ENCODE measurements at places on chromosomes 11 and 22.
A peak's percentile ranks its signal among the peaks of the same experiment; 100 is the strongest.

GRCh38 chr22:17087498-17088131 is 2.8 kb downstream of the IL17RA start:
- no peak for DNase-seq

DNA sequence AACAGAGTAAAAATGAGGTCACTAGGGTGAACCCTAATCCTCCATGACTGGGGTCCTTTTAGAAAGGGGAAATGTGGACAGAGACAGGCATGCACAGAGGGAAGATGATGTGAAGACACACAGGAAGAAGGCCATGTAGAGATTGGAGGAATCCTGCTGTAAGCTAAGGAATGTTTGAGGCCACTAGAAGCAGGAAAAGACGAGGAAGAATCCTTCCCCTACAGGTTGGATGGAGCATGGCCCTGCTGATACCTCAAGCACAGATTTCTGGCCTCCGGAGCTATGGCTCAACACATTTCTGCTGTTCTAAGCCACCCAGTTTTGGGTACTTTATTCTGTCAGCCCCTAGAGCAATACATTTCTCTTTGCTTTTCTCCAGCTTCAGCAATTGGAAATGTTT is 486.9 kb downstream of the MIAT start:
- no peak for DNase-seq

GRCh38 chr22:29947410-29948384 is 64.7 kb downstream of the MTMR3 start:
- peak; percentile 53 for DNase-seq

- no peak for DNase-seq
Measured at GRCh38 chr11:5846701-5847100, 5.0 kb upstream of the OR52E6 start.

DNA sequence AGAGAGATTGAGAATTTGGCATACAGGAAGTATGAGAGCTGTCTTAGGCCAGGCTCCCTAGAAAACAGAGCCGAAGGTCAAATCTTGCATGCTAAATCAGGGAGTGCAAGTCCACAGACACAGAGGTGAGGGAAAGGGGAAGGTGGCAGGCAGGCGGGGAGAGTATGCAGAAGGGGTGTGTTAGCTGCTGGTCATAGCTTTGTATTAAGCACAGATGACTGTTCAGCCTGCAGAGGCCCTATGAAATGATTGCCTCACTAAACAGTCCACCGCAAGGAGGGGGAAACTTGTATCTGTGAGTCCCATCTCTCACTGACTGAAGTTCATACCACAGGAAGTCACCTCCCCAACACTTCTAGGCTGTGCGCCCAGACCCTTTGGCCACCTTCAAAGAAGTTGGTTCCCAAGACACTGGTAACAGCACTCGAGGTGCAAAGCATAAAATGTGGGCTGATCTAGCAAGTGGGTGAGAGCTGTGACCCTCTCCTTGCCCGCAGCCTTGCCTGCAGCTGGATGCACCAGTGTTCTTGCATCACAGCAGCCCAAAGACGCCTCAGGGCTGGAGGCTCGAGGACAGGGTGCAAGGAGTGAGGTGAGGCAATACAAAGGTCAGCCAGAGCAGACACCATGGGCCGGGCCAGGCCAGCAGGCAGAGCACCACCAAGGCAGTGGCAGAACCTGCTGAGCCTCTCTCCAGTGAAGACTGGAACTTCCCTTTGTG is 115.3 kb upstream of the TBCEL start:
- no peak for DNase-seq

GRCh38 chr22:41382098-41382578 is 396 bp downstream of the TEF start:
- peak; percentile 70 for DNase-seq

GRCh38 chr22:20744456-20744855 is 29.5 kb upstream of the SERPIND1 start:
- DNase-seq: no peak

- no peak for DNase-seq
Measured at GRCh38 chr11:106642331-106642730, 375.9 kb downstream of the GUCY1A2 start.

DNA sequence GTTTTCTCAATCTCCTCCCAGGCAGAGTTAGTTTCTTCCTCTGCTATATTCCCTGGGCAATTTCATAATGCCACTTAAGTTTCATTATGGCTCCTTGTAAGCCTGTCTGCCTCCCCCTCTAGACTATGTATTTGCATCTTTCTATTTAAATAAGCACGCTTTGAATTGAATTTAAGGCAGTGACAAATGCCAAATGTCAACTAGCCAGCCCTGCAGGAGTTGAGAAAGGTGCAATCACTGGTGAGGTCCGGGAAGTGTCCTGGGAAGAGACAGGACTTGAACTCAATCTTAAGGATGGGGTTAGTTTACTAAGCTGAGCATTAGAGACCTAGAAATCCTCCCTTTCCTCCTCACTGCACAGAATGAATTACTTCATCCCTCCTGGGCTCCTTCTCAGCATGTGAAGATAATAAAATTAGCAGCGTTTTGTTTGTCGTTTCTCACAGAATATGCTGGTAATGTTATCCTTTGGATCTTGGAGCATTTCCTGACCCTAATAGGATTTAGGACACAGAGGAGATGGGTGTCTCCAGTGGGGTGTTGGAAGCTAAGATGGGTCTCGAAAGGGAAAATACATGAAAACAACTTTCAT is 1.6 kb downstream of the TCP11L1 start:
- DNase-seq: no peak

GRCh38 chr22:30253205-30253852 is 6.8 kb upstream of the LIF start:
- DNase-seq: no peak

DNA sequence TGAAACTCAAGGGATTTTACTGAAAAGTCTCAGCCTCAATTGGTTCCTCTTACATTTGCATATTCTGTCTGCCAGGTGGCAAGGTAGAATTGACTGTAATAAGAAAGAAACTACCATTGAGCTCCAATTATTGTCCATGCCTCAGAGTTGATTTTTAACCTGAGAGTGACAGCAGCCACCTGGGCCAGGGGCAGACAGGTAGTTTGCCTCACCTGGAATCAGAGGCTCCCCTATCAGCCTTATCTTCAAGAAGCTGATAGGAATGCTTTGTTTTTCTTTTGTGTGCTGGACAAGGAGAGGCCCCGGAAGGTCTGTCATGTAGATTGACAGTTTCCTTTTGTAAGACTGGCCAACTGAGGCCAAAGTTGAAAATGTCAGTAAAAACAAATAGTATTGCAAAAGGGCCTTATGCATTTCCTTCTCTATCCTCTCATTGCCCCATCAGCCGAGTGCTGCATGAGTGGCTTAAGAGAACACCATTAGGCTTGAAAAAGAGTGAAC is 34.1 kb downstream of the CD44 start:
- DNase-seq: no peak

GRCh38 chr11:86014221-86014620 is 54.7 kb downstream of the PICALM start:
- DNase-seq: peak; percentile 72

DNA sequence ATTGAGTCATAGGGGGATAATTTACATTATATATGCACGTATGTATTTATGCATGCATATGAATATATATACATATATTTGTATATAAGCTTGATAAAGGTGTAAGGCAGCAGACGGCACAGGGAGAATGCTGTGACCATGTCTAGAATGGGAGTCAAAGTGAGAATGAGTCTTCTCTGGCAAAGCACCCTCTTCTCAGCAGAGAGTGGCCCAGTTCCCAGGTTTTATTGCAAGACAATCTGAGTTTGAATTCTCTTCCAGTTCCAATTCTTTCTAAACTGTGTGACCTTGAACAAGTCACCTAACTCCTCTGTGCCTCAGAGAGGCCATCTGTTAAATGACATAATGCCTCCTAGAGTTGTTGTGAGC is 13.8 kb downstream of the EHF start:
- no peak for DNase-seq

DNA sequence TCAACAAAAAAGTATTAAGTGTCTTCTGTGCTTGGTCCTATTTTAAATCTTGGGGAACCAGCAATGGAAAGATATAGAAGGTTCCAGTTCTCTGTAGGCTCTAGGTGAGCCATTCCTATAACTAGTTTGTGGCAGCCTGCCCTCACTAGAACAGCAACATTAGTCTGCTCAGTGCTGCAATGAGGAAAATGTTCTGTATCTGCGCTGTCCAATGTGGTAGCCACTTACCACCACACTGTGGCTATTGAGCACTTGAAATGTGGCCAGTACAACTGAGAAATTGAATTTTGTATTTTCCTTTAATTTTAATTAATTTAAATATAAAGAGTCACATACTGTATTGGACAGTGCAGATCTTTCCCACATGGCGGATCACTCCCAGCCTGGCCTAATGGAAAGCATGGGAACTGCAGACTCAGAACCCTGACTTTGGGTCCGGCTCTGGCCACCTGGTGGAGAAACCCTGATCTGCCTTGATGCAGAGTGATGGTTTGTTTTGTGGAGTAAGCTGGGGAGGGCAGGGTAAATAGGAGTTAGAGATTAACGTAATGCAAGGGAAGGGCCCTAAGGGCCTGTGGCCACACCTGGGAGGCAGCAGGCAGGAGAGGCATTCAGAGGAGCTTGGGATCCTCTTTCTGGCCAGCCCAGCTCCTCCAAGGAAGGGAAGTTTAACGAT is 101.0 kb downstream of the ME3 start:
- no peak for DNase-seq

GRCh38 chr22:41563051-41563711 is 2.4 kb downstream of the CSDC2 start:
- no peak for DNase-seq

- peak; percentile 10 for DNase-seq
Measured at GRCh38 chr11:95364324-95365295, 133.6 kb upstream of the SESN3 start.

DNA sequence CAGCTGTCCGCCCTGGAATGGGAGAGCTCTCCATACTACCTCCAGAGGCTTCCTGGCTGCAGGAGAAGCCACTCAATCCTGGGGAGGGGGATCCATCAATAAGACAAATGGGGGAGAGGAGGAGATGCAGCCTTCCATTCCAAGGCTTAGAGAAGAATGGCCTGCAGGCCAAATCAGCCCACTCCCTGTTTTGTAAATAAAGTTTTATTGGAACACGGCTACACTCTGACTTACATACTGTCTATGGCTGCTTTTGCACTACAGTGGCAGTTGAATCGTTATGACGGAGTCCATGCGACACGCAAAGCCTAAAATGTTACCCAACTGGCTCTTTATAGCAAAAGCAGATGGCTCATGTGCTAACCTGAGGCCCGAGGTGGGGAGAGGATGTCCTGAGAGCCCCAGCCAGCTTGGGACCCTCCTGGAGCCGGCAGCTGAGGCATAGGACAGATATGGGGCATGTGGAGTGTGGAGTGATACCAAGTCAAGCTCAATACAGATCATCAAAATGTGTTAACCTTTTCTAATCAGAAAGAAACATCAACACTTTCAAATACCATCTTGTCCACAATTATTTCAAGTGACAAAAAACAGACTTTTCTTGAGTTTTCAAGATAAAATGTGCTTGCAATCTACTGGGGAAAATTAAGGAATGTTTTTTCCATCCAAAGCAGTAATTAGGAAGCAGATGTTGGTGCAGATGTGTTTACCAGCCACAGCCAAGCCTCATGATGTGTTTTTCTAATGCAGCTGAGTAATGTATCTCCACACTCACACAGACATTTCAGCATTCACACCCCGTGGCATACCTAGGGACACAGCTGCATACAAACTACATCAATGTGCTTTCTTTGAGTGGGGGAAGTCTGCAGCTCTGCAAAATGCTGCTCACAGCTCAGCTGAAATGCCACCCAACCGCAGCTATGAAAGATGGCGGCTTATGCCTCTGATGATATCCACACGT is 181.6 kb downstream of the SHANK2 start:
- no peak for DNase-seq

DNA sequence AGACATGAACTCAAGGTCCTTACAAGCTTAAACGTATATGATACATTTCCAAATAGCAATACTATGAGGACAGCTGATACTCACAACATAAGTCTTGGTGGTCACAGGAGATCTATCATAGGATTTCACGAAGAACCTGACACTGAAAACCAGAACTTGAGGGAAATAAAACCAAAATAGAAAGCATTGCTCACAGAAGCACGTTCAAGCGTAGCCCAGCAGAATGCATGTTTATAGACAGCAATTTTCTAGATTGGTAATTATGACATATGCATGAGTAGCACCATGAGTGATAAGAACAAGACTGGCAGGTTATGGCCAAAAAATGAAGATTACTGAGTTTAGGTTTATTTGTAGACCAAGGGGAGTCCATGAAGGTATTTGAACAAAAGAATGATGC is 243.5 kb downstream of the ETS1 start:
- no peak for DNase-seq

DNA sequence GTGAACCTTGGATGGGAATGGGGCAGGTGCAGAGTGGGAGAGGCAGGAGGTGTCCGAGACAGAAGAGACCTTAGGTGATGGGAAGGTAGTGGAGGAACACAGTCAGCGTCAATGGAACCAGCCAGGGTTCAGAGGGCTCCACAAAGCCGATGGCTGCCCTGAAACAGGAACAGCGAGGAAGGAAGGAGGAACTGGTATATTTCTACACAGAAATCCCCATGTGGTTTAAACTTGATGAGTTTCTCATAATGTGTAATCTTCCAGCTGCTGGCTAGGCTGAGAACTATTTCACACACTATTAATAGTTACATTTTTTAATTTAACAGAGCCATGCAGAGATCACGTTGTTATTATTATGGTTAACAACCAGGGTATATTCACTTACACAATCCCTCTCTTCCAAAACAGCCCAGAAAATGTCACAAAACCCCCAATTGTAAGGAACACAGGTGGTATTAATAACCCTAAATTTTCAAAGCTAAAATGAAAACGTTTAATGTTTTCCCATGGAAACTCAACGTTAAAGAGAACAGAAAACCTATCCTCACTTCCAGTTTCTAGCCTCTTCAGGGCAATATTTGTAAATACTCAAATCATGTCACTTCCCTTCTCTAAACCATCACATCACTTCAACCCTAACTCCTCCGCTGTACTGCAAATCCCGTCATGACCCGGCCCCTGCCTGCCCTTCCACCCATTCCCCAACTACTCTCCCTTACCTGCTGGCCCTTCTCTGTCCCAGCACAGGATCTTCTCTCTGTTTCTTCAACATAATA is 74.5 kb upstream of the ARFGAP3 start:
- DNase-seq: no peak

DNA sequence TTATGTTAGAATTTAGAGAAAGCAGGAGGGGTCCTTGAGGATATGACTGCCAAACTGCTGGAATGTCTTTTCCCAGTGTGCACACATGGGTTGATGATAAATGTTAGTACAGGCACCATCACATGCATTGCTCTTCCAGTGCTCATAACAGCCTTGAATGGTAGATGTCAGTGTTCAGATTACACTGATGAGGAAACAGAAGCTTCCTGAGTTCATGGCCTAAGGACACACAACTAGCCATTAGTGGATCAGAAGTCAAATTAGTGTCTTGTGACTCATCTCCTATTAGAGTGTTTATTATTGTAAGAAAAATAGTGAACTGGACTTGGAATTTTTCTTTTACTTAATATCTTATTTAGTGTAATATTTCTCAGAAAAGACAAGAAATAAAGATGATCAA is 241.5 kb downstream of the DDX10 start:
- peak; percentile 71 for DNase-seq
